Left lung (tissue), 14 donors: ENCODE measurements at places on chromosomes 5 and 9. TPM values are rescaled to one million over a fixed set of nuclear protein-coding genes. Genes with fewer than 3 reads are reported as not detected.
A peak's percentile ranks its signal among the peaks of the same experiment; 100 is the strongest.

- no peak for DNase-seq
Measured at GRCh38 chr9:137281345-137282116, 4.0 kb downstream of the TOR4A start.

DNA sequence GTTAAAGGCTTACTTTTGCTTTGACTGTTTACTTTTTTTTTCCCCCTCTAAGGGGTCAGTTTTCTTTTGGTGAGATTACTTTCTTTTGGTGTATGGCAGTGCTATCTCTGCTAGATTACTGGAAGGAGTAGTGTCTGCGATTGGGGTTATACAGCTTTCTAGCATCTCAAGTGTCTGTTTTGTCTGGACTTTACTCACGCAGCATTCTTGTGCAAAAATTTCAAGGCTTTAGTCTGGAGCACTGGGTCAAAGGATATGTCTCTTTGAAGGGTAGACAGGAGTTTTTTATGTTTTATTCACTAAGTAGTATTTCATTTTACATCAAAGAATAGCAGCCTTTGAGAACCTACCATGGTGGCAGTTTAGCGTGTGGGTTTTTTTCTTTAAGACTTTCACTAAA, 52.6 kb downstream of the NDUFS4 start:
- no peak for DNase-seq

DNA sequence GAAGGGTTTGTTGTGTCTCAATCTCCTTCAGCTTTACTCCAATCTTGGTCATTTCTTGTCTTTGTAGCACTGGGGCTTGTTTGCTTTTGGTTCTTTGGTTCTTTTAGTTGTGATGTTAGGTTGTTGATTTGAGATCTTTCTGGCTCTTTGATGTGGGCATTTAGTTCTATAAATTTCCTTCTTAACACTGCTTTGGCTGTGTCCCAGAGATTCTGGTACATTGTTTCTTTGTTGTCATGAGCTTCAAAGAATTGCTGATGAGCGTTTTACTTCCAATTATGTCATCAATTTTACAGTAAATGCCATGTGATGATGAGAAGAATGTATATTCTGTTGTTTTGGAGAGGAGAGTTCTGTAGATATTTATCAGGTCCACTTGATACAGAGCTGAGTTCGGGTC, 353.3 kb downstream of the MAN2A1 start:
- no peak for DNase-seq

DNA sequence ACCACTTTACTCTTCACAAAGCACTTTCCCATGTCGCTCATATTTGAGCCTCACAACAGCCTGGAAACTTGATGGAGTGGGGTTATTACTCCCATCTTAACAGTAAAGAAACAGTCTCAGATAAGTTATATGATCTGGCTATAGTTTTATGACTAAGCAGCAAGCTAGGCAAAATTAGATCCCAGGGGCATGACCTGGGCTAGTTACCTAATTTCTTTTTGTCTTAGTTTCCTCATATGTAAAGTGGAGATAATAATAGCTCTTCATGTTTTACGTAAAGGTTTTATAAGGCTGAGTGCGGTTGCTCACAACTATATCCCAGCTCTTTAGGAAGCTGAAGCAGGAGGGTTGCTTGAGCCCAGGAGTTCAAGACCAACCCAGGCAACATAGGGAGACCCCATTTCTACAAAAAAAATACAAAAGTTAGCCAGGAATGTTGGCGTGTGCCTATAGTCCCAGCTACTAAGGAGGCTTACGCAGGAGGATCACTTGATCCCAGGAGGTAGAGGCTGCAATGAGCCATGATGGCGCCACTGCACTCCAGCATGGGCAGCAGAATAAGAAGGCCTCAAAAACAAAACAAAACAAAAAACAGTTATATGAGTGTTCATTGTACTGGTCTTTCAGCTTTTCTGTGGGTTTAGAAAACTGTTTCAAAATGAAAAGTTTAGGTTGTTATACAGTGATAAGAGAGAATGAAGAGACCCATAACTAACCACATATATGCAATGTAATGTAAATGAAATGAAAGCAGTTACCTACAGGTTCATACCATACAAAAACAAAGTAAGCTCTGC, 6.5 kb upstream of the PLIN2 start:
- no peak for DNase-seq

DNA sequence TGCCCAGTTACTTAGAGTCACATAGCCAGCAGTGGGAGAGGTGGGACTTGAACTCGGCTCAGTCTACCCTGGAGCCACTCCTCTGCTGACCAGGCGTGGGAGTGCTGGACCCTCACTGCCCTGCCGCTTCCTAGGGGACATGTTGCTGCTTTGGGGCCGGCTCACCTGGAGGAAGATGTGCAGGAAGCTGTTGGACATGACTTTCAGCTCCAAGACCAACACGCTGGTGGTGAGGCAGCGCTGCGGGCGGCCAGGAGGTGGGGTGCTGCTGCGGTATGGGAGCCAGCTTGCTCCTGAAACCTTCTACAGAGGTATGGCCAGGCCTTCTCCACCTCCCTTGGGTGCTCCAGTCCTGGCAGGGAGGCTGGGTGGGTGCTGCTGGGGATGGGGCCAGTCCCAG, 3.4 kb upstream of the CACFD1 start:
- no peak for DNase-seq

DNA sequence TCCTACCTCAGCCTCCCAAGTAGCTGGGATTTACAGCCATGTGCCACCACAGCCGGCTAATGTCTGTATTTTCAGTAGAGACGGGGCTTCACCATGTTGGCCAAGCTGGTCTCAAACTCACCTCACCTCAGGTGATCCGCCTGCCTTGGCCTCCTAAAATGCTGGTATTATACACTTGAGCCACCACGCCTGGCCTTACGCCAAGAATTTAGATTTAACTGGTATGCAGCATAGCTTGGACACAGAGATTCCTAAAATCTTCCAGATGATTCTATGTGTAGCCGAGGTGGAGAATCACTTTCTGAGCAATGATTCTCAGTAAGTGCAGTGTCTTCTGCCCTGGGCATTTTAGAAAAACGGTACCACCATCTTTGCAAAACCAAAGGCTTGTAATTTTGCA, 74.1 kb downstream of the HABP4 start:
- no peak for DNase-seq

- DNase-seq, result no peak
Measured at GRCh38 chr5:68540798-68541590, 325.4 kb downstream of the PIK3R1 start.

- DNase-seq, result no peak
Measured at GRCh38 chr9:15837079-15837679, 284.3 kb downstream of the CCDC171 start.

DNA sequence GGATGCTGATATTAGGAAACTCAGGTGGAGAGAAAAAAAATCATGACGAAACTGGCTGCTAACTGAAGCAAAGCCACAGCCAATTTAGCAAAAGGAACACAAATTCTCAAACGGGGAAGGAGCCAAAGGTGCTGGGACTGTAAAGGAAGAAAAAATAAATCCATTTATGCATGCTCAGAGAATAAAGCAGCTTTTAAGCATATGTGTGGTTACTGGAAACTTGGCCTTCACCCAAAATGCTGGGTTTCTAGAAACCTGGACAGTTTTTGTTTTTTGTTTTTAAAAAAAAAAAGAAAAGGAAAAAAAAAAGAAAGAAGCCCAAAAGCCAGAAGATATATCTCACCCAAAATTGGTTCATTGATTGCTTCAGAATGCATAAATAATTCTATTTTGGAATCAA, 8.0 kb downstream of the WHRN start:
- no peak for DNase-seq

DNA sequence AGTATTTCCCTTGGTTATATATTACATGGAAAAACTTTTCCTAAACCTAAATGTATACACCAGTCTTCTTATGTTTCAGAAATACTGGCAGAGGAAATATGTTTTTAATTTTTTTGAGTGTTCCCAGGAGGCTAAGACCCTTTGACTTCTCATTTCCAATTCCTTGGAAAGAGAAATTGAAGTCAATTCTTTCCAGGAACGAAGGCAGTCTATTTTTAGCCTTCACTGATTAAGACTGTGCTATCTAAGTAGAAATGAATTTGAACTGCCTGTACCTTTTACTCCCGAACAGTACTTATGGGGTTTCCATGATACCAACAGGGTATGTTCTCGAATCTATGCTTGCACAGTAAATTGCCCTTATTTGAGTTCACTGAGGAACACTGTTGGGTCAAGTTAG, 340.3 kb upstream of the CD180 start:
- no peak for DNase-seq

- DNase-seq, result no peak
Measured at GRCh38 chr5:122304471-122305215, 7.4 kb upstream of the SNCAIP start.

GRCh38 chr5:79224286-79224984, 11.5 kb upstream of the JMY start:
- no peak for DNase-seq

- DNase-seq, result no peak
Measured at GRCh38 chr9:110455860-110456259, 118.2 kb upstream of the TXNDC8 start.

DNA sequence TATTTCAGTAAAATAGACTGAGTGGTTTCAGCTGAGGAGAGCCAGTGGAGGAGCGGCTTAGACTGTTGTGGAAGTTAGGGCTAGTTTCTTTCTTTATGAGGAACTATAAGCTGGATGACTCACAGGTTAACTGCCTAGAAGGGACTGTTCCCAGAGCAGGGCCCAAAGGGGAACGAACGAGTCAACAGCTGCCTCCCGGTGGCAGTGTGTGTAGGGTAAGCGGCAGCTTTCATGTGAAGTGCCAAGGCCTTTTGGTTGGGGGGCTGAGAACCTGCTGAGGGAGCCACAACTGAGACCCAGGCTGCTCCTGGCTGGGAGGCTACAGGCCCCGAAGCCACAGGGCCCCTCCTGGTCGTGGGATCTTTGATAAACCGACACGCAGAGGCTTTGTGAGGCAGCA, 7.0 kb downstream of the SQSTM1 start:
- no peak for DNase-seq

DNA sequence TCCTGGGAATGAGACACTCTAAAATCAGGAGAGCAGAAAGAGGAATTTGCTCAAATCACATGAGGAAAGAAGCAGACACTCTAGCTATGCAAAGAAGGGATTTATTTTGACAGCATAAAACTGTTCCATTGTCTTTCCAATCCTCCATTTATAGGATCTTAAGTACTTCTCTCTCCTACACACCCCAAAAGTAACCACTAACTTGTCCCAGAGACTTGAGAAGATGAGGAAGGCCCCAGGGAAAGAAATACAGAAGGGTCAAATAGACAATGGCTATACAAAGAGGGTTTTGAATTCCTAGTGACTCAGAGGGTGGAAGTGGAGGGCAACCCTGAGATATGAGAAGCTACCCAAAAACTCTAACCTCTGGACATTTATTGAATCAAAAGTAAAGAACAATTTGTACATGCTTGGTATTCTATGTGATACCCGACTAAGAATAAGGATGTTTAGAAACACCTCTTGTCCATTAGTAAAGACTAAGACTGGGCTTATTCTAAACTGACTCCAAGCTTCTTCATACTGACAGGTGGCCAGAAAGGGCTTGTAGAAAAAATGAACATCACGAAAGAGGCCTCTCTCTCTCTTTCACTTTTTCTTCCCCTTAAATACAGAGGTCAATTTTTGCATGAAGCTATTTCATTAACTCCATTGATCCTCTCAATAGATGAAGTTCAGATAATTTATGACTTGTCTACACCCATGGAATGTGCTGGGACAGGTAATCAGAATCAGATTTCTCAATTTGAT, 20.6 kb downstream of the DMAC1 start:
- DNase-seq, result no peak

- peak; percentile 26 for DNase-seq
Measured at GRCh38 chr9:6584881-6585597, 60.5 kb downstream of the GLDC start.

The EPB41L4B gene
- polyA plus RNA-seq, result 12.4 TPM

The NOXA1 gene
- polyA plus RNA-seq, result 6.0 TPM

The SEMA6A gene
- 39.3 TPM for polyA plus RNA-seq
